ENCODE measurements at places on chromosomes 5 and 9.

DNA sequence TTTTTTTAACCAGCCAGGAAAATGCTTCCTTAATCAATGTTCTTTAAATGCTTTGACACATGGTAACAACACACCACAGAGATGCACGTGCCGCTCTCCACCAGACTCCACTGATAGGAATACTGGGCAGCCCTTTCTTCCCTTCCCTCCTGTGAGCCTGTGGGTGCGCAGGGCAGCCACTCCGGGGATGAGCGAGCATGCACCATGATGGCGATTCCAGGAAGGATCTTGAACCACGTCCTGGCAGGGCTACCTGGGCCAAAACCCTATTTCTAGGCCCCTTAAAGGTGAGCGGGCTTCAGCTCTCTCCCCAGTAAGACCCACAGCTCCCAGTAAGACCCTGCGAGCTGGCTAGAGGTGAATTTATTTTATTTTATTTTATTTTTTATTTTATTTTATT, 128.2 kb downstream of the MVB12B start:
- no peak for DNase-seq

GRCh38 chr5:145776886-145777285, 58.3 kb downstream of the PRELID2 start:
- no peak for DNase-seq

GRCh38 chr5:54091307-54092130, 218.9 kb downstream of the ARL15 start:
- no peak for DNase-seq

- no peak for DNase-seq
Measured at GRCh38 chr9:120692901-120693699, 21.2 kb downstream of the MEGF9 start.

- DNase-seq, result no peak
Measured at GRCh38 chr9:126002476-126003350, 255.5 kb downstream of the PBX3 start.

GRCh38 chr5:132237141-132237540, 9.5 kb upstream of the P4HA2 start:
- DNase-seq, result no peak
